ENCODE measurements at places on chromosomes 5 and 9. TPM values are rescaled to one million over a fixed set of nuclear protein-coding genes. Genes with fewer than 3 reads are reported as not detected.

DNAJC21 gene
- total RNA-seq, result 33.7 TPM

ADAMTS13 gene
- total RNA-seq, result 11.1 TPM

PCDHA12 gene
- 0.80 TPM for total RNA-seq

CDC25C gene
- total RNA-seq, result 2.8 TPM

MYMK gene
- total RNA-seq, result not detected

PHF24 gene
- not detected for total RNA-seq

TSLP gene
- total RNA-seq, result 0.27 TPM

TRMO gene
- 36.4 TPM for total RNA-seq

OCLN gene
- total RNA-seq, result 74.9 TPM

SCAI gene
- 38.6 TPM for total RNA-seq

TICAM2 gene
- total RNA-seq, result not detected

ALDH1A1 gene
- total RNA-seq, result 76.3 TPM

PLAC8L1 gene
- not detected for total RNA-seq

CDKN2A gene
- total RNA-seq, result 8.6 TPM

SLC25A2 gene
- 1.8 TPM for total RNA-seq

SLC46A2 gene
- total RNA-seq, result not detected

NRG2 gene
- 12.3 TPM for total RNA-seq

LCN10 gene
- 33.6 TPM for total RNA-seq

NDST1 gene
- 104 TPM for total RNA-seq
